ENCODE measurements at places on chromosomes 4 and X. TPM values are rescaled to one million over a fixed set of nuclear protein-coding genes. Genes with fewer than 3 reads are reported as not detected.

The SMR3B gene
- not detected for total RNA-seq

The S100P gene
- total RNA-seq = 65.8 TPM

The TMPRSS11B gene
- total RNA-seq = 327 TPM

The NAT8L gene
- not detected for total RNA-seq

The SOX3 gene
- not detected for total RNA-seq

The PARM1 gene
- 10.3 TPM for total RNA-seq

The CSAG3 gene
- total RNA-seq = not detected

The CRMP1 gene
- total RNA-seq = 2.1 TPM

The SSX1 gene
- total RNA-seq = not detected

The NAA11 gene
- total RNA-seq = not detected

The BEX4 gene
- total RNA-seq = 7.6 TPM

The CNKSR2 gene
- total RNA-seq = not detected
